AG10803 (cell line): ENCODE measurements at places on chromosomes 2 and 18.
A peak's percentile ranks its signal among the peaks of the same experiment; 100 is the strongest.

- DNase-seq = no peak
Observed at GRCh38 chr2:171181064-171182049, 20.7 kb upstream of the TLK1 start.

DNA sequence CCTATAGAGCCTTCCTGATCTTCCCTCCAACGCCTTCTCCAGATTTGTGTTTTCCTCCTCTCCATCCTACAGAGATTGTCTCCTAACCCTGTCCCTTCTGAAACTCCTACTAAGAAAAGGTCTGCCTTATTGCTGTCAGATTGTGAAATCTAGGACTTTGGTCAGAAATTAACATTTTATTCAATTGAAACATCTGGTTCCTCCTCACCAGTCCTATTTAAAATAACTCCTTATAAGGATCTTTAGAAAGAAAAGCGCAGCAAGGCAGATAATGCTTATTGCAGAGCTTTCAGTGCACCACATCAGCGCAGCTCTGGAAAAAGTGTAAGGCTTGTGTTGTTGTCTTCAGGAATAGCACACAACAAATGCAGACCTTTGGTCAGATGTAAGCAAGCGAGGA lies 477.8 kb upstream of the CHST9 start:
- DNase-seq = no peak

- no peak for DNase-seq
Observed at GRCh38 chr18:72336786-72337185, 207.4 kb downstream of the CBLN2 start.

- no peak for DNase-seq
Observed at GRCh38 chr2:108825736-108826135, 39.2 kb downstream of the CCDC138 start.

- no peak for DNase-seq
Observed at GRCh38 chr2:39381653-39382052, 55.4 kb downstream of the MAP4K3 start.

GRCh38 chr2:226187616-226188015 lies 612.0 kb downstream of the IRS1 start:
- peak; percentile 96 for DNase-seq

DNA sequence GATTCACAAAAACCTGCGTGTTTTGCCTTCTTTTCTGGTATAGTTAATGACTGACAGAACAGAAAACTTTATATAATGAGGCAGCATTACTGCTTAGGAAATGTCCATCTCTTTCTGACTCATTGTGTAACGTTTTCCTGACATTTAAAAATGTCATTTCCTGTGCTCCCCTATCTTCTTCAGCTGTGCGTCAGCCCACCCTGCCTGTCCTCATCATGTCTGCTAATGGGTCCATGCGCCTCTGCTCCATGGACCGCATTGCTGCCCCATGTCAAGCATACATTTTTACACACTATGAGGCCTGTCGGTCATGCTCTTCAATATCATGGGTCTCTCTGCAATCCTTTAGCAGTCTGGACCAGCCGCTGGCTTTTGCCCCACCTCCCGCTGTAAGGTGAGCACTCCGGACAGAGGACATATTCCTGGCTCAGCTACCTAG lies 234.3 kb downstream of the CDCA7 start:
- no peak for DNase-seq

DNA sequence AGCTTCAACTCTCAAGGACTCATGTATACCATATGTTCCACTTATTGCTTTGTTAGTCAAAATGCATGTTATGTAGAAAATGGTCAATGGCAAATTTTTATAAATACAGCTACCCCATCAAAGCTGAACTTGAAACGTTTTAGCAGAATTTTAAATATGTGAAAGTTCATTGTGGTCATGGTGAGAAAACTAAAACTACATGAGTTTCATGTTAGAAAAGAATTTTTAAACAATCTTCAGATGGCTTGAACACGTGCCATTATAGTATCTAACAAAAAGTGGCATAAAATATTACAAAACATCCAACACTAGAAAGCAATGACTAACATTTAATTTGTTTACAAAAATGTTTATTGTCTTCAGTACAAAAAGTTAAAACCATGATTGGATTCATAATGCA lies 246.0 kb upstream of the KCNJ3 start:
- peak; percentile 5 for DNase-seq

DNA sequence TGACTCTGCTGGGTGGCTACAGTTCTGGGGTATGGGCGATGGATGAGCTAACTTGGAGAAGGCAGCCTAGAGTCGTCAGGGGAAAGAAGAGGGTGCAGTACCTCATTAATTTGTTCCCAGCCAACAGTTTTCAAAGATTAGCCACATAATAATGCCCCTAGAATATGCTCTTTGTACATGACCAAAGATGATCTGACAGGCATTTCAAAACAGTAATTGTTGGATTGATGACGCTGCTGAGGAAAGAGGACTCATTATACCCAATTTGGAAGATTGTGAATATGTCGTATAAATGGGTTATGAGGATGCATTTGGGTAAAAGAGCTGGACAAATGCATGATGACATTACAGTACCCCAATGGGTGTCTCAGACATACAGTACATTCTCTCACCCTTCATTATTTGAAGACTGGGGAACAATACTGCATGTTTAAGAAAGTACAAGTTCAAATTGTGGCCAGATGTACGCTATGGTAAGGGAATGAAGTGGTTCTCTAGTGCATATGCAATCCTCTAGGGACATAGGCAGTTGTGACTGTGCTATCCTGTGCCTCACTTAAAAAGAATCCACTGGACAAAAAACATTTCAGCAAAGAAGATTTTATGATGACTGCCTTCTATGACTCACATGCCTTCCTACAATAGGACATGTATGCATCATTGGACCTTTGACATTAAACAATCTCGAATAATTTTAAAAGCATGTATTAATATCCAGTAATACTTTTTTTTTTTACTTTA lies 233.2 kb downstream of the CNTNAP5 start:
- peak; percentile 11 for DNase-seq

- DNase-seq = peak; percentile 93
Observed at GRCh38 chr2:203673933-203674332, 32.5 kb upstream of the CD28 start.

DNA sequence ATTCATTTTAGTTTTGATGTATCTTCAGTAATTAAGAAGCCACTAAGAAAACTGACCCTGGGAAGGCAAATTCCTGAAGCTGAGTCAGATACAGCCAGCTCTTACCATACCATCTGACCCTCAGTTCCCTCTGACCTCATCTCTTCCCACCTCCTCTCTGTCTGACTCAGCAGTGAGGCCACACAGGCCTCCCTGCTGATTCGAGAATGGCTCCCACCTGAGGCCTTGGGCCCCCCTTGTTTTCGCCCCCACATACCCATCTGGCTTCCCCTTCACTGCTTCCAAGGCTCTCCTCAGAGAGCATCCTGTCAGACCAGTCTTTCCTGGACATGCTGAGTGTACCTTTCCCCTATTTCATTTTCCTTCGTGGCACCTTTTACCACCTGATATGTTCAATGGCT lies 71.0 kb upstream of the CYP1B1 start:
- DNase-seq = peak; percentile 95

- no peak for DNase-seq
Observed at GRCh38 chr2:134642938-134643337, 75.9 kb downstream of the TMEM163 start.

DNA sequence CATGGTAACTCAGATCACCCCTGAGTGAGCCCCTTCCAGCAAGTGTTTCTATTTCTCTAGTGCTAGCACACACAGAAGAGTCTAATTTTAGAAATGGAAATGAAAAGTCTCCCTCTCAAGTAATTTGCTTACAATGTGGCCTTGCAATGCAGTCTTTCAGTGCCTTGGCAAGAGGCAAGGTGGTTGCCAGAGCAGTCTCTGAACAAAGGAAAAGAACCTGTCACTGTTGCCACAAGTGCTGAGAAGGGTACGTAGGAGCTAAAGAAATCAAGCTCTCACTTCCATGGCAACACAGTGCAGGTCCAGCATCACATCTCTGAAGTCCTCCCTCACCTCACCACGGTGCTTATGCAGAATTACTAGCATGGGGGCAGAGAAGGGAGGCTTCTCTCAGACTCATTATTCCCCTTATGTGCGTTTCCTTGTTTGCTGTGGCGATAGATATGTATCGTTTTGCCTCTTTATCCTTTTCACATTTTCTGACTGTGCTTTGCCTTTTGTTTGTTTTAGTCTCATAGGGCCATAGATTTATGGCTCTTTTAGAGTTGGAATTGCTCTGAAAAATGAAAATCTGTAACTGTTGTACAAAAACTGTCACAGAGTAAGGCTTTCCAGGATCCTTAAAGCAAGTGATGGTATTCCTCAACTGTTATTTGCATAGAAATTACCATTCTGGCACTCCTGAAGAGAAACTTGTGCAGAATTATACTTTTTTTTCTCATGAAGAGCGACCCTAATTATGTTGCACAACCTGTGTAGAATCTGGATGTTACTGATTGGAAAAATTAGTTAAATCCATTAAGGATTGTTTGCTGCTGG lies 164.8 kb downstream of the CCDC85A start:
- DNase-seq = no peak

- no peak for DNase-seq
Observed at GRCh38 chr18:63905361-63905760, 2.4 kb upstream of the SERPINB10 start.

GRCh38 chr2:66547887-66548286 lies 113.0 kb downstream of the MEIS1 start:
- no peak for DNase-seq

DNA sequence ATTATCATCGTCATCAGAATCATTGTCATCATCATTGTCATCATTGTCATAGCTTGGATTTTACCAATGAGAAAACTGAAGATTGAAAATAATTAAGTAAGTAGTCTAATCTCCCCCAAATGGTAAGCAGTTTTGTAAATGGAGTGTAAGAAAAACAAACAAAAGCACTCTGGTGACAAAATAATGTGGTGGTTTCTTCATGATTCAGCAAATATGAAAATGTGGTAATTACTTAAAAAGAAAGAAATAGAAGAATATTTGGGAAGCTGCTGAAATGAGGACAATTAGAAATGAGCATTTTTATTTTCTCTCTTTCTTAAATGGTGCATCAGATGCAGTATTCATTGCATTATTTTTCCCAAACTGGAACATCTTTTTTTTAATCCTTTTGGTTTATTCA lies 514.4 kb downstream of the DCDC2C start:
- DNase-seq = no peak

GRCh38 chr2:152448606-152449005 lies 113.6 kb downstream of the FMNL2 start:
- no peak for DNase-seq

DNA sequence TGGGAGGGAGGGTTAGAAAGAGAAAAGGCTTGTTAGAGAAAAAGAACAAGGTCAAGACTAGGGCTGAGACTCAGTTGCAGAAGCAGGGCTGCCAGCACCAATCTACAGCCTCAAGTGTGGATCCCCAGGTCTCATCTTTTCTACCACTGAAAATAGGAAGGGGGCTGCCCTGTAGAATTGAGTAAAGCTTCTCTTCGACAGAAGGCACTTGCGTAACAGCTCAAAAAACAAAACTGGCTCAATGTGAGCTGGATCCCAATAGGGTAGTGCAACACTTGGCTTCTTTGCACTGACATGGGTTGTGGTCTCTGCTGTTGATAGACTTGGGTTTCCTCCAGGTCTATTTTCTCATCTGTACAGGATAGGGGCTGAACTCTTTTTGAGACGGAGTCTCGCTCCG lies 1.8 kb upstream of the MPV17 start:
- no peak for DNase-seq

- peak; percentile 54 for DNase-seq
Observed at GRCh38 chr2:120683081-120683480, 52.6 kb upstream of the GLI2 start.

DNA sequence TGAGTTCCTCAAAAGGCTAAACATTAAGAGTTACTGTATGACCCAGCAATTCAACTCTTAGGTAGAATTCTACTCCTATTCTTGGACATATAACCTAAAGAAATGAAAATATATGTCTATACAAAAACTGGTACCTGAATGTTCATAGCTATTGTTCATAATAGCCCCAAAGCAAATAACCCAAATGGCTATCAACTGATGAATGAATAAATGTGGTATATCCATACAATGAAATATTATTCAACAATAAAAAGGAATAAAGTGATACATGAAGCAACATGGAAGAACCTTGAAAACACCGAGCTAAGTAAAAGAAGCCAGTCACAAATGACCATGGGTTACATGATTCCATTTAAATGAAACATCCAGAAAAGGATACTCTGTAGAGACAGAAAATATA lies 114.6 kb downstream of the BAZ2B start:
- no peak for DNase-seq

DNA sequence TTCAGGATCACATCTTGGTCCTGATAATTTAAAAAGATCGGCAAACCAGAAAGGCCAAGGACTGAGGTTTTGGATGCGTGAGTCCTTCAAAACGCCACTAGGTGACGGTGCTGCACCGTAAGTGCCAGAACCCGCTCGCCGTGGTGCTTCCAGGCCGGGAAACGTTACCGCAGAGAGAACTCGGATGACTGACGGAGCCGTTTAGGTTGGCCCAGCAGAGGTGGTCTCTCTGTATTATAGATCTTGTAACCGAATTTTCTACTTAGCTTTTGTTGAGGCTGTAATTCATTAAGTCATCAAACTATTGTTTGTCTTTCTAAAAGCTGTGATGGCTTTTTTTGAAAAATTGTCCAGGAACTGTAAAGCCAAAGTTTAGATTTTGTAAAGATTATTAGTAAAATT lies 39.8 kb upstream of the ADCYAP1 start:
- peak; percentile 67 for DNase-seq

DNA sequence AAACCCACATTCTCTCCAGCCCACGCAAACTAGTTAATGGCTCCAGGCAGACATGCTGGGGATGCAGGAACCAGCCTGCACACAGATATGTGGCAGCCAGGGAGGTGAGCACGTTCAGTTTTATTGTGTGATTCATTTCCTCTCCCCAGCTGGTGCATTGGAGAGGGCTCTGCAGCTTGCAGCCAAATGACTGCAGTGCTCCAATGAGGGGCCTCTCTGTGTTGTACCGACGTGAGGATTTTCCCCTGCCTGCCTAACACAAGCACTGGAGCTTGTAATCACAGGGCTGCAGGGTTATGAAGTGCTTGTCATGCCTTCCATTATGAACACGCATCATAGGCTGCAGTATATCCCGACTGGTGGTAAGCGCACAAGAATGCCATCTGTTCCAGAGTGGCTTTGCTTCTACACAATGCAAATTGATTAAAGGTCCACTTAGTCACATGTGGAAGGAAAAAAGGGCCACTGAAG lies 92.3 kb upstream of the THUMPD2 start:
- DNase-seq = peak; percentile 92

GRCh38 chr2:120590841-120591240 lies 144.8 kb upstream of the GLI2 start:
- no peak for DNase-seq

GRCh38 chr2:179422037-179422643 lies 157.5 kb upstream of the SESTD1 start:
- DNase-seq = peak; percentile 72

DNA sequence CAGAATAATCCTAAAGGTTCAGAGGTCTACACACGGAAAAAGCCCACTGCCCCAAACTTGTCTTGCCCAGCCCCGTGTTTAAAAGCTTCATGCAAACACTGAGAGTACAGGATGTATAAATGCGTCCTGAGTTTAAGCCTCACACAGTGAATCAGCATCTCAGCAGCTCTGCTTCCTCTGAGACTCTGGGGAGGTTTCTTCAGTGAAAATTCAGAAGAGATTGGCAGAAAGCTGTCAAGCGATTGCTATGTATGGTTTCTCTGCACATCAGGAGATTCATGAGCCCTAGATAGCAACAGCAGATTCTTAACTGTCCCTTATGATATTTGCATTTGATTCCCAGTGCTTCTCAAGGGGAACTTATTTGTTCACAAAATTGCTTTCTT lies 27.1 kb downstream of the CRACDL start:
- DNase-seq = peak; percentile 5
